ENCODE measurements at places on chromosomes 16 and 17. TPM values are rescaled to one million over a fixed set of nuclear protein-coding genes. Genes with fewer than 3 reads are reported as not detected.

HSD17B2 gene
- polyA plus RNA-seq: 12.1 TPM

DNA sequence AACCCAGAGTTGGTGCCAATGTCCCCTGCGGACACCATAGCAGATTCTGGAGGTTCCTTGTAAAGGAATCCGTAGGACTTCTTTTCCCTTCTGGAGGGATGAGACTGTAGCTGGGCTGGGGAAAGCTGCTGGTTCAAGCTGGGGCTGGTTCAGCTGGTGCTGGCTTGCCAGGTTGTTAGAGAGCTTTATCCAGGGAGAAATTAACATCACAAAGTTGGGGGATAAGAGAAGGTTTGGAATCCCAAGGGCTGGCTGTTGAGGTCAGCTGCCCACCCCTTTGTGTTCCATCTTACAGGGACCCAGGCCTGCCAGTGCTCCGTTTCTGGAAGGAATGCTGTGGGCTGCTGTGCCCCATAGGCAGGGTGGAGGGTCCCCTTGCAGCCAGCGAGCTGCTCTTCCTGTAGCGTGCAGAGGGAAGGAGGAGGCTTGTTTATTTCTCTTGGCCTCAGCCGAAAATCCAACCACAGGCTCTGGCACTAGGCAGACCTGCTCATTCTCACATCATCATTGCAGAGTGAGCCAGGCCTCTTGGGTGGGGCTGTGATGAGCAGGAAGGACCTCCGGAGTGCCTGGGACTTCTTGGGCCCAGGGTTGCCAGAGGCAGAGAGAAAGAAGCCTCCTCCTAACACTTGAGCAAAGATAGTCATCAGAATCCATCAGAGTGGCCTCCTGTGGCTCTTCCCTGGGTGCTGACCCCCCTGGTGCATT is 251.1 kb downstream of the SEC14L1 start:
- DNase-seq: no peak

- DNase-seq: no peak
Measured at GRCh38 chr17:3679531-3680126, 11.0 kb downstream of the EMC6 start.

- DNase-seq: no peak
Measured at GRCh38 chr16:2048116-2048543, 345 bp downstream of the TSC2 start.

DNA sequence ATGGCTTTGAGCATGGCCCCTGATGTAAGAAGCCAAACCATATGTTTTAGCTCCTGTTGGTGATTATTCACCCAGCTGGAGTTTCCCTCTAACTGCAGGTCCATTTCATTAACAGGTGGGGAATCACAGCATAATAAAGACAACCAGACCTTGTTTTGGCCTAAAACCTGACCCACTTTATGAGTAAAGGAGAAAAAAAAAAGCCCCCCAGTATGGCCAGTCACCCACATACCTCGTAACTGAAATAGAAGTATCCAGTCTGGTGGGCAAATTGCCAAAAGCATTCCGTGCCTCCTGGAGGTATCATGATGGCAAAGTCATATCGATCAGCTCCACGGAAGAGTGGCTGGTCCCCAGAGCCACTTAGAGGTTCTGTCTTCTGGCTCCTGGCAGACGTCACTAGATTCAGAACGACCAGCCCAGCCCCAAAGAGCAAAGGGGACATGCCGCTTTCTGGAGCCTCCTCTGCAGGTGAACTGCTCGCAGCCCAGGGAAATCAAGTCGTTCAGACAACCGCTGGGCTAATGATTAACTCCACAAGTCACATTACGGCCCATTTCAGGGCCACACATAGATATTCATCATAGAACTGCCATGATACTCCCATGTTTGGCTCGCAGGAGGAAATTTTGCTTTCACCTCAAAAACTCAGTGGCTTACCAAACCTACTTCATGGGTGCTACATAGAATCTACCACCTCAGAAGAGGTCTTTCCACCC is at the start of gene TMED6:
TSS of gene TMED6 (minus strand) at position 478 of the 719 bp plus-strand sequence. CDS start at position 445, 33 bp downstream.
- DNase-seq: no peak

DNA sequence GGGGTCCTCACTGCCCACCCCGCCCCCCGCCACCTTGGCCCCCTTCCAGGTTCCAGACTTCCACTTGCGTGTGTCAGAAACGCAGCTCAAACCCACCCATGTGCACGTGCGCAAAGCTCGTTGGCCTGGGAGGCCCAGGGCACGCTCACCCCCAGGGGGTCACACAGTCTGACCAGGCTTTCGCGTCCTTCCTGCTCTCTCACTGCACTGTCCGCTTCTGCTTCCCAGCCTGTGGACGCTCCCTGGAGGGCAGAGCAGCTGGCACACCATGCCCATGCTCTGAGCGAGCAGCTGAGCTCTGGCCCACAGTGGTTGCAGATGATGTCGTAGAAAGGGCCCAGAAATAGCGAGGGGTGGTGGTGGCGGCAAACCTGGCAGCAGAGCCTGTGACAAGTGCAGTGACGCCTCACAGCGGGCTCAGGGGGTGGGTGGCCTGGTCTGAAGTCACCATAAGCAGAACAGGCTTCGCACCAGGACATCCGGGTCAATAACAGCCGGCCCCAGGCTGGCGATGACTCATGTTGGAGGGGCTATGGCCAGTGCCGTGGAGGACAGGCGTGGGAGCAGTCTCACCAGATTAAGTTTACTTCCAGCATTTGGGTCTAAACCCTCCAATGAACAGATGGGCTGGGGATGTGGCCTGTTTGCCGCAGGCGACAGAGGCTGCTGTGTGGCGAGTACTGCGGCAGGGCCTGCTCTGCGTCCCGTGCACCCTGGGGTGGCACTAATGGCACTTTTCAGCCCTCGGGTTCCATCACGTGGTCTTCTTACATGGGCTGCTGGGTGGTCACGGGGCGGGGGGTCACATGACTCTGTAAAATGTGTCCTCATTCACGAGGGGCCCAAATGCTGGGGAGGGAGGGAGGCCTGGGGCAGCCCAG is 49.0 kb downstream of the NT5M start:
- DNase-seq: no peak

DNA sequence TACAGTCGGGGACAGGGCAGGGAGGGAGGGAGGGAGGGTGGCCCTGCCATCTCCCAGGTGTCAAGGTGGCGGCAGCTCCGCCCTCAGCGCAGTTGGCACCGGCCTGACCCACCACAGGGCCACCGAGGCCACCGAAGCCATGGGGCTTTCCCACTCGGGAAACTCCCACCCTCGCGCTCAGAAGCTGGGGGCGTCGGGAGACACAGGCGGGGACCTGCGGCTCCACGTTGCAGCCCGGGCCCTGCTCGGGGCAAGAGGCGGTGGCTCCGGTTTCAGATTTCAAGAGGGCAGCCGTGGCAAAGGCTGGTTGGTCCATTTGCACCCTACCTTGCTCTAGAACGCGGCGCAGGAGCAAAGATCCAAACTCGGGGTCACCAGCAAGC is 544 bp downstream of the CYB561 start:
- DNase-seq: no peak
